MCF 10A (cell line): ENCODE measurements at places on chromosomes 6 and 20.

DNA sequence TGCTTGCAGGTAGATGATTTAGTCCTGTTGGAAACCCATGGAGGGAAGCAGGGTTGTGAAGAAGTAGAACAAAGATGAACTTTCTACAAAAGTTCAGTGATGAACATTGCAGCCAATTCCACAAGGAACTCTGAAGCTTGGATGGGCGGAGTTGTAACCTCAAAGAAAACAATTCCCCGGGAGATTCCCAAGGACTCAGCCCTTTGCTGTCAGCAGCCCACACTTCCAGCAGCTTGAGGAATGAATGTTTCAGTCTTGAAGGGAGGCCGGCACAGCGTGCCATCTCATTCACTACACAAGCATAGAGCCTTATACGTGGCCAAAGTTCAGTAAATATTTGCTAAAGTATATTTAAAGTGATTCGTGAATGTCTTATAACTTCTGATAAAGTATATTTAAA lies 269.4 kb downstream of the NKAIN2 start:
- no peak for DNase-seq

- no peak for DNase-seq
These were observed 312.3 kb downstream of the ESR1 start for GRCh38 chr6:152119831-152120230.

DNA sequence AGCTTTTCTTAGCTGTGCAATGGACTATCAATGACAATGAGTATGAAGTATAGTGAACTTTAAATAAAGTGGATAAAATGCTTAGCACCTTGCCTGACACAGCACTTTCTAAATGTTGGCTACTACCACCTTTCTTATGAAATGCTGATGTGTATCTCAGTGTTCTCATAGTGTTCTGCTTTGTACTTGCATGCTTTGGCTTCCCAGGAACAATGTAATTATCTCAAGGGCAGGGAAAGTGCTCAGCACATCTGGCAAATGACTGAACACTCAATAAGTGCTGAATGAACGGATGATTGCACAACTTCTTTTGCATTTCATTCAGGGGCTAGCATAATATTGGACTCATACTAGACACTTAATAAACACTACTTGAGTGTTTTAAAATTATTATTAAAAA lies 28.2 kb upstream of the NOX3 start:
- peak; percentile 47 for DNase-seq

DNA sequence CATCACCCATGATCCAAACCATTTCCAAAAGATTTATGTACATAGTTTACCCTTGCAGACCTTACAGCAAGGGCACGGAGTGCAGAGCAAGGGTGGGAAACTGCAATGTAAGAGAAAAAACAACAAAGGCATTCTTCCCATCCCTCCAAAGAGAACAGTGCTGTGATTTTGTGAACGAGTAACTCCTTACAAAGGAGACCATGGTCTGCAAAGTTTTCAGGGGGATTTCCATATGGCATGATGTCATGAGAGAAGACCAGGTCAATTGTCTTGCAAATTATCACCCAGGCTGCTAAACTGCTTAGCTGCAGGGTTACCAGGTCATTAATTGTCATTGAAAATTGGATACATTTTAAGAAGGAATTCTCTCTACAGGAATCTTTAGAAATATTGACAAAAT lies 58.3 kb downstream of the LAMP5 start:
- no peak for DNase-seq

GRCh38 chr6:13870214-13870830 lies 54.4 kb upstream of the RNF182 start:
- no peak for DNase-seq

- peak; percentile 18 for DNase-seq
These were observed 45.1 kb downstream of the KHDC1L start for GRCh38 chr6:73180076-73180738.

- peak; percentile 38 for DNase-seq
These were observed 401.5 kb upstream of the SASH1 start for GRCh38 chr6:147941143-147941542.

GRCh38 chr20:2603816-2604505 lies 48.5 kb upstream of the NOP56 start:
- no peak for DNase-seq

DNA sequence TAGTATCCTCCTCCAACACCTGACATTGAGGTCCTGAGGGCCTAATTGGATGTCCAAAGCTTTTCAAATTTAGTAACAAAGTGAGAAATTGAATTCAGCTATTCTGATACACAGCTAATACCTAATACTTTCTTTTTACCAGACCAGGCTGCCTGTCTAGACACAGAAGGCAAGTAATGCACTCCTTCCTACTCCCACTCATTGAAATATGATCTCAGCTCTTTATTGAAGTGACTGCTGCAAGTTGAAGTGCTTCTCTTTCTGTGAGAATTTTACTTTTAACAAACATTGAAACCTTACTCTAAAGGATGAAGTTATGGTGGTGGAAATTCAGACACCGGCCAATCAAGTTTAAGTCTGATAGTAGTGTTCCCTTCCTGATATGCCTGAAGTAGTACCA lies 90.8 kb upstream of the OGFRL1 start:
- peak; percentile 24 for DNase-seq

GRCh38 chr6:53975941-53976615 lies 135.2 kb upstream of the MLIP start:
- DNase-seq: no peak

DNA sequence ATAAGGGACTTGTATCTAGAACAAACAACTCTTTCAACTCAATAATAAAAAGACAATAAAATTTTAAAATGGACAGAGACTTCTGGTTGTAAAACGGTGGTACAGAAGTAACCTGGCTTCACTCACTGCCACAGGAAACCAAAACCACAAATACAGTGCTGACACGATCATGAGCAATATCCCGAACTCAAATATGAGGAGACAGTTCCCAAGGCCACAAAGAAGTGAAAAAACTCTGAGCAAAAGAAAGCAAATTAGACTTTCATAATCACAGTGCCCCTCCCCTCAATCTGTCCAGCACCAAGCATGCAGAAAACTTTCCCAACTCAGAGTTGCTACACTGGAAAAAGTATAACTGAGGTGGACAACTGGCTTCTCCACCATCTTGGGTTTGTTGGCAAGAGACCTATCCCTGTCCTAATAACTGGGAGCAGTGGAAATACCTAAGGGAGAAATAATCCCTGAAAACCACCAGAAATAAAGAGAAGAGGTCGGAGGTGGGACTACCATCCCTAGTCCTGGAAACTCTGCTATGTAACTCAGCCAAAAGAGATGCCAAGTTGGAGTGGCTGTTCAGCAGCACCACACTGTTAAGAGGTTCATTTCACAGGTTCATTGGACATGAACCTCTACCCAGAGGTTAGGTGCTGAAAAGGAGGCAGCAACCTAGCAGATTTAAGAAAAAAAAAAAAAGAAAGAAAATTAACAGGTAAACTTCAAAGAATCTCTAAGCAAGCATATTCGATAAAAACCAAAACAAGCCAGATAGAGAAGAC lies 55.5 kb downstream of the REV3L start:
- DNase-seq: peak; percentile 89

DNA sequence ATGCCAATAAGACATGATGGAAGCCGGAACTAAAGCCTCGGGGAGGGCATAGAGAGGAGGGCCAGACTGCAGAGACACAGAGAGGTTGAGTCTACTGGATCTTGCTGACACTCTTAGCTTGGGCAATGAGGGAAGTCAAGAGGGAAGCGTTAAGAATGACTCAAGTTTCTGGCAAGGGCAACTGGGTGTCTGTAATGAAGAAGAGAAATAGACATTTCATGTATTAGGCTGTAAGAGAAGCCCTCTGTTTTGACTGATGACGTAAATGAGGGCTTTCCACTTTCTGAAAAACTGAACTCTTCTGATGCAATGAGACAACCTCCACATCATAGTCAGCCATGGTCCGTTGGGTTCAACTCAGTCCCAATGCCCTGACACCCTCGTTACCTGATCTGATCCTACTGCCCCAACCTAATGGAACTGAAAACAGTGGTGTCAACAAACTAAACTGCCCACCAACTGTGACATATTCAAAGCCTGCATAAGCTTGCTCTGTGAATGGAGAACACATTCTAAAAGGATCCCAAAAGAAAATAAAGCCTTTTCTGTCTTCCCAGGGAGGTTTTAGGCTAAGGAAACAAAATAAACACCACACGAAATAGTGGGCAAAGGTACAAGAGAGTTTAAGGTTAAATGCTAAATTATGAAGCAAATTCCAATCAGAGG lies 45.8 kb upstream of the PNRC1 start:
- peak; percentile 99 for DNase-seq

DNA sequence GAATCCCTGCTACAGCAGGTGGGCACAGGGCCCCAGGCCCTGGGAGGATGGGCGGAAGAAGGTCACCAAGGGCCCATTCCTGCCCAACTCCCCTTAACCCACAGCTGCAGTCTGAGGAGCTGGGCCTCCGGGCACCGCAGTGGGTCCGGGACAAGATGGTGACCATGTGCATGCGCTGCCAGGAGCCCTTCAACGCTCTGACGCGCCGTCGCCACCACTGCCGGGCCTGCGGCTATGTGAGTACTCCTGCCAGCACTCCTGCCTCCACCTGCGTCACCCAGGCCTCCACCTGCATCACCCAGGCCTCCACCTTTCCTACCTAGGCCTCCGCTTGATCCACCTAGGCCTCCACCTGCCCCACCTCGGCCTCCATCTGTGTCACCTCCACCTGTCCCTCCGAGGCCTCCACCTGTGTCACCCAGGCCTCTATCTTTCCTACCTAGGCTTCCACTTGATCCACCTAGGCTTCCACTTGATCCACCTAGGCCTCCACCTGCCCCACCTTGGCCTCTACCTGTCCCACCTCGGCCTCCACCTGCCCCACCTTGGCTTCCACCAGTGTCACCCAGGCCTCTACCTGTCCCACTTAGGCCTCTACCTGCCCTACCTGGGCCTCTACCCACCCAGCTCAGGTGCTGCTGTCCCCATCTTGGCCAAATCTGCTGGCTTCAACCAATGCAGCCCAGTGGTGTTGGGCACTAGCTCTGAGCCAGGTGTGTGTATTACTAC lies 16.8 kb downstream of the FGD2 start:
- no peak for DNase-seq

DNA sequence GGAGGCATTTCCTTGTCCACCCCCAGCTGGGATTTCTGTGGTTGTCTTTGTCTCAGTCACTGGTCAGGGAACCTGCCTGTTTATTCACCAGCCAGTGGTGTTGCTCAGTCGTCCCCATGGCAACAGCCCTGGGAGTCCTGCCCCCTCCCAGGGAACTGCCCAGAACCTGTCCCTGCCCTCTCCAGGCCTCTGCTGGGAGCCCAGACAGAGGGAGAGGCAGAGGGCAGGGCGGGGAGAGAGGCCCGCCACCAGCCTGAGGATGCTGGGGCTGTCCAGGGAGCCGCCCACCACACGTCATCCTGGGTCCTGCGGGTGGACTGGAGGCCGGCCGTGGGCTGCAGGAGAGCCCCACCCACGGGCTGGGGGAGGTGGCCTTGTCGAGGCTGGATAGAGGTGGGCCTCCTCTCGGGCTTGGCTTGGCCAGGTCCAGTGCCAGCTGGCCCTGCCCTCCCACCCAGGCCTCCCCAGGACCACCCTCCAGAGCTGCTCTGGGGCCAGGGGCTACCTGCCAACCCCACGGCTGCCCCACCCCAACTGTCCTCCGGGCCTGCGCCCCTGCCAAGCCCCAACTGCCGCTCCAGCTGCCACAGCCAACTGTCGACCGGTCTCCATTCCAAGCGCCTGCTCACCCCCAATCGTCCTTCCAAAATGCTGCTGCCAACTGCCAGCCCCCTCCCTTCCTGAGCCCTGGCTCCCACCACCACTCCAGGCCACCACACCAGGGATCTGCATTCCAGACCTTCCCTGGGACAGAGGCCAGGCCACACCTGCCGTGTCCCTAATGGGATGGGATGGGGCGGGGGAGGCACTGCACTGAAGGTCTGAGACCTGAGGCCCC lies 4.2 kb upstream of the ZBTB46 start:
- DNase-seq: peak; percentile 97

DNA sequence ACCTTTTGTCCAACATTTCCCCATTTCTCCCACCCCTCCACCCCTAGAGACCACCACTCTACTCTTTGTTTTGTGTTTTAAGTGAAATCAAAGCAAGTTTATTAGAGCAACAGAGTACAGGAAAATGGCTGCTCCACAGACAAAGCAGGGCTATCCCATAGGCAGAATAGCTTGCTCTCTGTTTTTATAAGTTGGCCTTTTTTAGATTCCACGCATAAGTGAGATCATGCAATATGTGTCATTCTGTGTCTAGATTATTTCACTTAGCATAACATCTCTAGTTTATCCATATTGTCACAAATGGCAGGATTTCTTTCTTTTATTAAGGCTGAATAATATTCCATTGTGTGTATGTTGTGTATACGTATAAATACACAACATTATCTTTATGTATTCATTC lies 30.1 kb upstream of the SMLR1 start:
- no peak for DNase-seq

DNA sequence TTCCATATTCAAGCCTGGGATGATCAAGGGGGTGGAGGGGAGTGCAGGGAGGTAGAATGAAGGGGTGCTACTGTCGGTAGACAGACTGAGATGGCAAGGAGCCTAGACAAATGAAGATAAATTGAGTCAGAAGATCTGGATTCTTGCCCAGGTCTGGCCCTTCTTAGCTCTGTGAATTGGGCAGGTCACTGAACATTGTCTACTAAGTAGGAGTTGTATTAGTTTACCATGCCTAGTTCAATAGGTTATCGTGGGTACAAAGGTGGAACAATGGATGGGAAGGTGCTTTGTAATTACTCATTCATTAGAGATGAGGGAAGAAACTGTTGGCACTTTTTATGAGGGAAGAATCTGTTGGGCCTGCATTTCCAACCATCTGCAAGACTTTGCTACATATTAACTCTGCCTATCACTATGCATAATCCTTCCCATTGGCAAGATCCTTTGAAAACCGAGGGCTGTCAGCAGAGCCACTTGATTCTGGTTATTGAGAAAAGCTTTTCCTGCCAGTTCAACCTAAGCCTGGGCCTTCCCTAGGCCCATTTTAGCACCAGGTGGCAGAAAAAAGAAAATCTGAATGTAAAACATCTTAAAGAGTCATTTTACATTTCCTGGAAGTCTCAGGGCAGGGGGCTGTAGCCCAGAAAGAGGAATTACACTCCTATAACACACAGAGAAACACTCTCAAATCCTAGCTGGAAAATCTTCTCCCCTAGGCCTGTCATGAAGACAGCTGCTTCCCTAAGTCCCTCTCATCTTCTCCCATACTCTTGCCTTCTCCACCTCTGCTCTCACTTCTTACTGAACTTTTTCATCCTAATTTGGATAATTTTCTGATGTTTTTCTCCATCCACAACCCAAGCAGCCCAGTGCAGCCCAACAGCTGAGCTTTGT lies 103.5 kb downstream of the CD24 start:
- DNase-seq: peak; percentile 59

GRCh38 chr6:30741789-30742315 lies 635 bp downstream of the FLOT1 start:
- no peak for DNase-seq

- DNase-seq: no peak
These were observed 52.6 kb downstream of the LAMP5 start for GRCh38 chr20:9566977-9567376.
